A549 treated with Mapracorat at 1 μM for 4 hours (cell line): ENCODE measurements at places on chromosomes 12 and 14. TPM values are rescaled to one million over a fixed set of nuclear protein-coding genes. Genes with fewer than 3 reads are reported as not detected.

LMO3 gene
- not detected in 5 replicates for total RNA-seq

OR4E2 gene
- not detected in 5 replicates for total RNA-seq

COCH gene
- 22.0 to 28.1 TPM (median 24.9 TPM) in 5 replicates for total RNA-seq

CCDC77 gene
- 9.6 to 15.1 TPM (median 11.5 TPM) in 5 replicates for total RNA-seq

FLRT2 gene
- 2.7 to 3.4 TPM (median 3.1 TPM) in 5 replicates for total RNA-seq

C12orf56 gene
- total RNA-seq, result 0.12 TPM in 1 of 5 replicates, not detected in the others
